ENCODE measurements at places on chromosomes 3 and 15.

- no peak for DNase-seq
Observed at GRCh38 chr3:118912188-118912587, 122.5 kb downstream of the IGSF11 start.

DNA sequence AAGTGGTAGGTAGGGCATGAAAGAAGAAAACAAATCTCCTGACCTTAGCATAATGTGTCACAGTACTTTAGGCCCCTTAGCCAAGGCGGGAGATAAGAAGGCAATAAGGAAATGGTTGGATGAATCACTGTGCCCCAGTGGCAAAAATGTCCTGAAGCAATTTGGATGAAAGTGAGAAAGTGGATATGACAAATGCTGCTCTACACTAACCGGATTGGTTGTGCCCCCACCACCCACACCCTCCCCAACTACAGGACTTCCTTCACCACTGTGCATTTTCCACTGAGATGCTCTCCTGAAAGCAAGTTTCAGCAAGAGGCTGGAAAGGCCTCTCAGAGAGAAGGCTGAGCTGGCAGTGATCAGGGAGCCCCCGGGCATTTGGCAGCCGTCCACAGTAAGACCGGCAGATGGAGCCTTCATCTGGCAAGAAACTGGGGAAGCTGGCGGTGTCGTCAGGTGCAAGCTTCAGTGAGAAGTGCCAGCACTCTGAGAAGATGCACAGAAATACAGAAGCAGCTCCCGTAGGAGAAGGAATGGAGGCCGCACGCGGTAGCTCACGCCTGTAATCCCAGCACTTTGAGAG, 63.8 kb downstream of the ATP1B3 start:
- no peak for DNase-seq

DNA sequence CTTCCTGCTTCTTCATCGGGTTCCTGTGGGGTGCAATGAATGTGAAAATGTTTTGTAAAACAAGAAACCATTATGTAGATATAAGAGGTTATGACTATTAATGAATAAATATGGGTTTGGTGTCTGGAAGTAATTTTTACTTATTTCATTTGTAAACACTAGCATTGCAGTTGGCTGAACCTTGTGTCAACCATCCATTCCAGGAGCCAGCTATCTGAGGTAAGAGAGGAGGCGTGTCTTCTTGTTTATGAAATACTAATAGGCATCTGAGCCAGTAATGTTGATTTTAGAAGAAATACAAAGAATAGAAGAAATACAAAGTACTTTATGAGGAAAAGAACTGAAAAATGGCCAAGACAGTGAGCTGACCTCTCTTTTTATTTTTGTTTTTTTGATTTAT, 187.5 kb downstream of the LPP start:
- DNase-seq, result no peak

- DNase-seq, result peak; percentile 68
Observed at GRCh38 chr15:37106490-37107001, 6.2 kb upstream of the MEIS2 start.
